ENCODE measurements at places on chromosomes 1 and 21. TPM values are rescaled to one million over a fixed set of nuclear protein-coding genes. Genes with fewer than 3 reads are reported as not detected.
A peak's percentile ranks its signal among the peaks of the same experiment; 100 is the strongest.

GRCh38 chr1:74502858-74503257 lies 9.6 kb downstream of the LRRC53 start:
- no peak for DNase-seq

DNA sequence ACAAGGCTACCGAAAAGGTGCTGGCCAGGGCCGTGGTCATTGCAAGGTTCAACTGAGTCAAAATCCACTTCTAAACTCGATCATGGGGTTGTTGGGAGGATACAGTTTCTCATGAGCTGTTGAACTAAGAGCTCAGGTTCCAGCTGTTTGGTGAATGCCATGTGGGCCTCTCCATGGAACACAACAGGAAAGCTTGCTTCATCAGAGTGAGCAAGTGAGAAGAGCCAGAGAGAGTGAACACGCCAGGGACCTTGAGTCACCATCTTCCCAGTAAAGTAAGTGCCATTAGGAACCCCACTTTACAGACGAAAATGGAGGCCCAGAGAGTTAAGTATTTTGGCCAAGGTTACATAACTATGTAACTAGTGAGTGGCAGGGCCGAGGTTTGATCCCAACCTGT lies 475.1 kb upstream of the VAMP3 start:
- no peak for DNase-seq

GRCh38 chr21:45071078-45071873 lies 3.1 kb upstream of the ADARB1 start:
- DNase-seq = no peak

DNA sequence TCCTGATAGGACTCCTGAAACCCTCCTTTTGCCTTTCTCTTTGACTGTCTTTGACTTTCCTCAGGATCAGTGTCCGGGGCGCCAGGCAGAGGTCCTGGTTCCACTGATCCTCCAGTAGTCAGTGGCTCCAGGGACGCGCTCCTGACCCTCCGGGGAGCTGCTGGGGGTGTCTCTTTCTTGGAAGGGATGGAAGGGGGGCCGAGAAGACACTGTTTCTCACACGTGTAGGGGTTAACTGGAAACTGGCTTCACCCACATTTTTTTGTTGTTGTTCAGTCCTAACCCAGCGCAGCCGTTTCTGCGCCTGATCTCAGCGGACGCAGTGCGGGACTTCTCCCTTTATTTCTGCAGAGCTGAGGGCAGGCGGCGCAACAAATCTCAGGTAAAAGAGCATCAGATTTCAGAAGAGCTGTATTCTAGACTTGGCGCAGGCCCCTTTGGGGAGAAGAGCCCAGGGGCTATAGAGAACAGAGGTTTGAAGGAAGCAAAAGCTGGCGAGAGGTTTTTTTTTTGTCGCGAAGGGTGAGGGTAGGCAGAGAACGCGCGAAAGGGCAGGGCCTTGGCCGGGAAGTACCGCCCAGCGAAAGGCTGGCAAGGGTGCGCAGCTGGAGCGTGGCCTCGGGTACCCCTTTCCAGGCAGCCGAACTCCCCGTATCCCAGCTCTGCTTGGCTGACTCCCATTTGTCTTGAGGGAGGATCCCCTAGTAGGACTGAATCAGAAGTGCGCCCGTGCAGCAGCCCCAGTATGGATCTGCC lies 4.3 kb upstream of the LHX9 start:
- no peak for DNase-seq

KRTAP21-3 gene
- not detected for total RNA-seq

DNA sequence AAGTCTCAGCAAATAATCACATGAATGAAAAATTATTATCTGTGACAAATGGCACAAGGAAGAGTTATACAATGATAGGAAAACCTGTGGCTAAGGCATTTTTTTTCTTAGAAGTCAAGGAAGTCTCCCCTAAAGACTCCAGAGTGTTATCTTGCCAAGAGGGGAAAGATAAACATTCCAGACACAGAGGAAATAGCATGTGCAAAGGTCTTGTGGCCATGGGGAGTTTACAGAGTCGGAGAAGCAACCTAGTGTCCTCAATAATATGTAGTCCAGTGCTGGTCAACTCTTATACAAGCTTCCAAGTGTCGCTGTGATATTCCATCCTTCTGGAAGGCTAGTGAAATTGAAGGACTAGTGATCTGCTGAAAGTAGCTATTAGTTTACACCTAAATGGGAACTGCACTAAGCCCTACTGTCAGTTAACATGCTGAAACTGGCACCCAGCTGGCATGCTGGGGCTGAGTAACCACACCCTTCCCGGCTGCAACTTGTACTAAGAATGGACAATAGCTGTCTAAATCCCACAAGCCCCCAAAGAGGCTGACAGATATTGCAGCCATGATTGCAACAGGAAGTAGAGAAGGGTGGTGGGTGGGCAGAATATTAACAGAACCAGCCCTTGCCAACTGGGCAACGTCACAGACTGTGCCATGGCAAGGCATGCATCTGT lies 11.5 kb upstream of the ATP1B1 start:
- no peak for DNase-seq

DNA sequence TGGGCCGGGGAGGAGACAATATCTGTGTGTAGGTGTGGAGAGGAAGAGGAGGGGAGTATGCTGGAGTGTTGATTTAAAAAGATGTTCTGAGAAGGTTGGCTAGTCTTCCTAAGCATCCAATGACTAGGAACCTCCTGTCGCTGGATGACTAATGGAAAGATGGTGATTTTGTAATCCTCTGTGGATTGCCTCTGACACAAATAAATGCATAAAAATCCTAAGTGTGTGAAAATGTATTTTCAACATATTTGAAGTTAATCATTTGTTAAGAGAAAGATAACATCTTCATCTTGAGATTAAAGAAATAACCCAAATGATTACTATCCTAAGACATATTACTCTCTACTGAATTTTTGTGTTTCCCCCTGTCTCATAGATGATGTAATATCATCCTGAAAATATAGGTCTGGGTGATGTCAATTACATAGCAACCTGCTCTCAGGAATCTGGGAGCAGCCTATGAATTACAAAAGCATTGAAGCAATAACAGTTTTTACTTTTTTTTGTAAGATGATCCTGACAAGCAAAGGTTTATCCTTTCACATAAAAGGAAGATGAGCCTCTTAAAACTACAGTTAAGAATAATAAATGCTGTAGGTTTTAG lies 220.5 kb upstream of the MAP1LC3C start:
- no peak for DNase-seq

GRCh38 chr21:39307466-39307865 lies 6.0 kb downstream of the BRWD1 start:
- no peak for DNase-seq

DNA sequence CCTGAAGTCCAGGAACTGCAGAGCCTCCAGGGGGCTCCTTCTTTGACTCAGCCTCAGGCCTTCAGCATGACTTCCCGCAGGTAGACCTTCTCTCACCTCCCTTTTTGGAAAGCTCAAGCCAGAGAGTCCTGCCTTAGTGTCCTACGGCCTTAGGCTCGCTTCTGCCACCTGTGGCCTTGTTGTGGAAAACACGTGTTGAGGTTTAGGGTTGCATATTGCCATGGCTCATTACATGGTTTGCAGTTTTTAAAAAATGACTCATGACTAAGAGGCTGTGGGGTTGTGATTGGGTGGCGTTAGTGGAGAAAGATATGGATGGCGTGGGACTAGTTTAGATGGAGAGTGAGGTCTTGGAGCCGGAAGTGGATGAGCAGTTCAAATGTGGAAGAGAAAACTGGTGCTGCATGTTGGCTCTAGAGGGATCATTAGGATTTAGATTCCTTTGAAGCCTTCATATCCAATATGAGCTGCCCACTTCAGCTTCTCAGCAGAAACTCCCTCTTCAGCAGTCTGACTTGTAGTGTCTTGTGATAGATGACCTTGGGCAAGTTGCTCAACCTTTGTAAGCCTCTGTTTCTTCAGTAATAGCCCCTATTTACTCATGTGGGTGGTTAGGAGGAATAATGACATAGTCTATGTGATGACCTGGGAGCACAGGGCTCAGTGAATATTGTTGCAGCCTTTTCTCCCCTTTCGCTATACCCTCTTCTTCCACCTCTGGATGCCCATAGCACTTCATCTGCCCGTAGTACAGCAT lies 6.5 kb upstream of the FGGY start:
- DNase-seq = no peak

DNA sequence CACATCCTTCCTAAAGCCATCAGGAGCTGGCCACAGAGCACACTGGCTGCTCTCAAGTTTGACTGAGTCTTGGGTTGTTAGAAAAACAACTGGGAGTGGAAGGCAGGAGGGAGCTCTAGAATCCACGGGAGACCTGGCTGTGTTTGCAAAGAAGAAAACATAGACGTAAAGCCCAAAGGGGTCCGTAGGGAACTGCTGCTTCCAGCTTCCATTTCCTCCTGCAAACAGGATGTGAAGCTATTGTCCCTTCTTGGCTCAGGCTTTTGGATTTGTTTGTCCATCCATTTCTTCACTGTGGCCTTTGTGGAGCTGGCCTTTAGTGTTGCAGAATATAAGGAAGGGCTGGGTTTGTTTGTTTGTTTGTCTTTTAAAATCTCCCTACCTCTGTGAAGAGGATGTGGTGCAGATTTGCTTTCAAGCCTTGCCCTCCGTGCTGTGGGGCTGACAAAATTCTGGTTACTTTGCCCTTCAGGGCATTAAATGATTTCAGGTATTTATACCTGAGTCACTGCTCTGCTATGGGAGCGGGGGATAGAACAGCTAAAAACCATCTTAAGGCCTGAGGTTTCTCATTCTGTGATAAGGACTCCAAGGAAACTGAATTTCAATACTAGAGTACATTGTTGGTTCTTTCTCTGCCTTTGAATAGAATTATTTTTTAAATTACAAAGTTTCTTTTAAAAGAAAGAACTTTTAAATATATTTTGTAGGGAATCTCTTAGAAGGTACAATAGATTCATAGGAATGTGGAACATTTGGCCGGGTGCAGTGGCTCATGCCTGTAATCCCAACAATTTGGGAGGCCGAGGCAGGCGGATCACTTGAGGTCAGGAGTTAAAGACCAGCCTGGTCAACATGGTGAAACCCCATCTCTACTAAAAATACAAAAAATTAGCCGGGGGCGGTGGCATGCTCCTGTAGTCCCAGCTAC lies 74.3 kb downstream of the MPZL1 start:
- no peak for DNase-seq

- peak; percentile 58 for DNase-seq
Measured at GRCh38 chr1:204377800-204378668, 18.3 kb upstream of the PLEKHA6 start.

CRNN gene
- total RNA-seq = not detected

GRCh38 chr1:168236836-168237611 lies 11.2 kb downstream of the SFT2D2 start:
- no peak for DNase-seq

- DNase-seq = no peak
Measured at GRCh38 chr21:44064852-44065403, 42.3 kb upstream of the PWP2 start.

DNA sequence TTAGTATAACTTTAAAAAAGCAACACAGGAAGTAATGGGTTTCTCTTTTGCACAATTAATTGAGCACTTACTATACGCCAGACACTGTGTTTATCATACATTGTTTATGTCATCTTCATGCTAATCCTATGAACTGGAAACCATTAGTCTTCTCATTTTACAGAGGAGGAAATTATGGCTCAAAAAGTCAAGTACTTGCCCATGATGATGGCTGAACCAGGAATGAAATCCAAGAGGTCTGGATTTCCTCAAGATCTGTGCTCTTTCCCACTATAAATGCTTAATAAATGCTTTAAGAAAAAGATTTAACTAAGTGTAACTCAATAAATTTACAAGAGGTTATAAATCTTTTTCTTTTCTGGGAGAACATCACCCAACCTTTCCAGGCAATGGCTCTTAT lies 303.7 kb upstream of the RRP15 start:
- no peak for DNase-seq

NUP210L gene
- total RNA-seq = 0.10 TPM

- DNase-seq = no peak
Measured at GRCh38 chr1:32066489-32066873, 6.3 kb upstream of the TMEM39B start.

DNA sequence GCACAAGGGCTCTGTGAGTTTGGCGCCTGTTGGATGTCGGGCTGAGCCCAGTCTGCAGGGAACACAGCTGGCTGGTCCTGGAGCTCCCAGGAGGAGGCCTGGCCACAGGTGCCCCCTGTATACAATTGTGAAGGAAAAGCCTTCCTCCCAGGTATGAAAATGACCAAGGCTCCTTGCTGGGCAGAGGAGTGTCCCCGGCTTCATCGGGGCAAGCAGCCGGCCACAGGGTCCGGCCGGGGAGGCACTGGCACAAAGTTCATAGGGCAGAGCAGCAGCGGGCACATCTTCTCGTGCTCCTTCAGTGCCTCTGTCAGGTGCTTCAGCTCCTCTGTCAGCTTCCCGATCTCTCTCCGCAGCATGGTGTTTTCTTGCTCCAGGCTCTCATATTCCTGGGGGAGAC lies 13.0 kb downstream of the BATF3 start:
- no peak for DNase-seq

GRCh38 chr21:46188226-46189212 lies 4.3 kb upstream of the SPATC1L start:
- peak; percentile 3 for DNase-seq

DNA sequence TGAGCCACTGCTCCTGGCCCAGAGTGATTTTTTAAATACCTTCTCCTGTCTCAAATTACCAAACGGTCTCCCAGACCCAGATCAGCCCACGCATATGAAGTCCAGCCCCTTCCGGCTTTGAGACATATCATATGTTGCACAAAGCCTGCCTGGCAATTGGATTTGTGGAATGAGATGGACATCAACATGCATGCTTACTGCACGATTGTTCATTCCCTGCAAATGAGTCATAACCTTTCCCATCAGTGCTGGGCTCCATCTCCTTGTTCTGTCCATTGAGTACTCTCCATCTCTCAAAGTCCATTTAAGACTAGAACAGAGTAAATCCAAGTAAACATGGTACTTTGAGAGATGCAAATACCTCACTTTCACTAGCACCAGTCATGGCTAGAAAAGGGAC lies 612.2 kb upstream of the USP24 start:
- DNase-seq = no peak

GRCh38 chr1:183638649-183639387 lies 3.2 kb upstream of the ARPC5 start:
- DNase-seq = no peak

AZIN2 gene
- total RNA-seq = 10.7 TPM

GNAT2 gene
- total RNA-seq = not detected

DNA sequence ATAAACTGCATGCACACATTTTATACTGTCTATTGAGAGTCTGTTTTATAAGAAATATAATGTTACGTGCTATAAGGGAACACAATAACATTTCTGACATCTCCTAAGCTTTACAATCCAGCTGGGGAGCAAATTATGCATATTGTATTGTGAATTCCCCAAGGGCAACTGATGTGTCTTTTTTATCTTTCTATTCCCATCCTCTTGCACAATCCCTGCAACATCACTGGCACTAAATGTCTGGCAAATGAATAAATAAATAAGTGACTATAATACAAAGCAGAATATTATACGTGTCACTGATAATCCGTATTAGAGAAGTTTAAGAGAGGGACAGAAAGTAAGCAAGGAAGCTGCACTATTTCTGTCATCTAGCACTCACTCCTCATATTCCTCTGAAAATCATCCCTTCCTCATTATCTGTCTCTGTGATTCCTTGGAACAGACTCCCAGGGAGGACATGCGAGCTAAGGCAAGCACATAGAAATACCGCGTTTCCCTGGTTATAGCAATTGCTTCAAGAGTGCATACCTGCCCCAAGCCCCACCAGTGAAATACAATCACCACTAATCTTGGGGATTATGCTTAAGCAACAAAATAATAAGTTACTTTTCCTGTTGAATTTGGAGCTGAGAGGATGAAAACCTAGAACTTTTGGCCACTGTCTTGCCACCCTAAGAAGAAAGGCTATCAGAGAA lies 205.4 kb downstream of the SMYD3 start:
- no peak for DNase-seq

- no peak for DNase-seq
Measured at GRCh38 chr1:32773764-32774463, 43.2 kb downstream of the YARS1 start.

DNAH14 gene
- total RNA-seq = not detected

- no peak for DNase-seq
Measured at GRCh38 chr1:59978511-59978910, 51.9 kb upstream of the CYP2J2 start.
